ENCODE measurements at places on chromosomes 16 and 17.

- DNase-seq, result no peak
Measured at GRCh38 chr16:53913920-53914319, 210.0 kb downstream of the FTO start.

GRCh38 chr17:74960570-74961342 lies 11.8 kb downstream of the HID1 start:
- peak; percentile 77 for DNase-seq

DNA sequence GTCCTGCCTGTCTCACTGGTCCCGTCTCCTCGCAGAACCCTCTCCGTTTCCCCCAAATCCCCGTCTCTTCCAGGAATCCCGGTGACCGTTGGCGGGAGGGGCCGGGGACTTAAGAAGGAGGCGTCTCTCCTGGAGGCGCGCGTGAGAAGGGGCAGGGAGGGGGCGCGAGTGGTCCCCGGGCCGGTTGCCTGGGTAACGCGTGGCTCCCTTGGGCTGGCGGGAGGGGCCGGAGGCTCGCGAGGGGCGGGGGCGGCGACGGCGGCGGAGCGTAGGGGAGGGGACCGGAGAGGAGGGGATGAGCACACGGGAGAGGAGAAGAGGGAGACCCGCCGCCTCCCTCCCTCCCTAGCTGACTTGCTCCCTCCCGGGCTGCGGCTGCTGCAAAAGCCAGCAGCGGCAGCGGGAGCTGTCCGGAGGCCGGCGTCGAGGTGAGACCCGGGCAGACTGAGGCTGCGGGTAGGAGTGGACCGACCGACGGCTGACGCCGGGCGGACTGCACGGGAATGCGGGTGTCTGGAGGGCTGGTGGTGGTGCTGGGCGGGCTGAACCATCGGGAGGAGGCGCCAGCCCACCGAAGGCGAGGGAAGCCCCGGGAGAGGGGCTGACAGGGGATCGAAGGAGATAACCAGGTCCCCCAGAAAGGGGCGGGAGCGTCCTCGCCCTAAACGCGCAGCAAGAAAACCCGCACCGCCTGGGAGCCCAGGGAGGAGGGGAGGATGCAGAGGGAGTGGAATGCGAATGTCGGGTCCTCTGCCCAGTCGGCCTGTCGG lies at the start of gene PRRT2:
PRRT2 (plus strand) TSS at position 298 of the 770 bp plus-strand sequence. CDS start 862 bp downstream, outside the sequence.
- DNase-seq, result peak; percentile 87

- no peak for DNase-seq
Measured at GRCh38 chr17:70771804-70772386, 602.6 kb downstream of the KCNJ2 start.

- DNase-seq, result no peak
Measured at GRCh38 chr17:63596856-63597586, 3.7 kb upstream of the TACO1 start.

DNA sequence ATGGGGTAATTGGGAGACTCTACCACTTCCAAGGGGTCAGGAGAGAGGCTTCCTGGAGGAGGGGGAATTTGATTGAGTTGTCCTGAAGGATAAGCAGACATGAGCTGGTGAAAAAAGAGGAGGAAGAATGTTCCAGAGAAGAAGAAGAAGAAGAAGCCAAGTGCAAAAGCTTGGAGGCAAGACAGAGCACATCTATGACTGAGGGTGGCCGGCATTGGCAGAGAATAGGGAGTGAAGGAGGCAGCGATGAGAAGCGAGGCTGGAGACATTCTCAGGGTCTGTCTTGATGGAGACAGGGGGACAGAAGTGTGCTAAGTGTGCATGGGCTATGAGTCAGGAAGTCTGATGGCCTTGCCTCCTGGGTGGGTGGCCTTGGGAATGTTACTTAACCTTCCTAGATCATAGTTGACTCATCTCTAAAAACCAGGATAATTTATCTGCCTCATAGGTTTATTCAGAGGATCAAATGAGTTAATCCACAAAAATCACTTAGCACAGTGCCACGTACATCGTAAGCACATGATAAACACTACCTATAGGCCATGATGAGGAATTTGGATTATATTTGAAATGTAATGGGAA lies 171.7 kb downstream of the ABCC12 start:
- no peak for DNase-seq

GRCh38 chr17:58277107-58277801 lies 3.5 kb downstream of the MPO start:
- peak; percentile 8 for DNase-seq

DNA sequence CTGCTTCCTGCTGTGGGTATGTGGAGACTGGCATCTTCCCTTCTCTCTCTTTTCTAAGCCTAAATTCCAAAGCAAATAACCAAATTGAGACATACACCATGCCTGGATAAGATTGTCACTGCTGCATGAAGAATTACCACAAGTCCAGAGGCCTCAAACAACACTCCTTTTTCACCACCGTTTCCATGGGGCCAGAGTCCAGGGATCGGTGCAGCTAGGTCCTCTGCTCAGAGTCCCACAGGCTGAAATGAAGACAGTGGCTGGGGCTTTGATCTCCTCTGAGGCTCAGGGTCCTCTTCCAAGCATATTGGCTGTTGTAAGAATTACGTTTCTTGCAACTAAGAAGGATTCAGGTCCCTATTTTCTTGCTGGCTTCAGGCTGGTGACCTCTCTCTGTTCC lies 130.4 kb downstream of the SLC39A11 start:
- no peak for DNase-seq

DNA sequence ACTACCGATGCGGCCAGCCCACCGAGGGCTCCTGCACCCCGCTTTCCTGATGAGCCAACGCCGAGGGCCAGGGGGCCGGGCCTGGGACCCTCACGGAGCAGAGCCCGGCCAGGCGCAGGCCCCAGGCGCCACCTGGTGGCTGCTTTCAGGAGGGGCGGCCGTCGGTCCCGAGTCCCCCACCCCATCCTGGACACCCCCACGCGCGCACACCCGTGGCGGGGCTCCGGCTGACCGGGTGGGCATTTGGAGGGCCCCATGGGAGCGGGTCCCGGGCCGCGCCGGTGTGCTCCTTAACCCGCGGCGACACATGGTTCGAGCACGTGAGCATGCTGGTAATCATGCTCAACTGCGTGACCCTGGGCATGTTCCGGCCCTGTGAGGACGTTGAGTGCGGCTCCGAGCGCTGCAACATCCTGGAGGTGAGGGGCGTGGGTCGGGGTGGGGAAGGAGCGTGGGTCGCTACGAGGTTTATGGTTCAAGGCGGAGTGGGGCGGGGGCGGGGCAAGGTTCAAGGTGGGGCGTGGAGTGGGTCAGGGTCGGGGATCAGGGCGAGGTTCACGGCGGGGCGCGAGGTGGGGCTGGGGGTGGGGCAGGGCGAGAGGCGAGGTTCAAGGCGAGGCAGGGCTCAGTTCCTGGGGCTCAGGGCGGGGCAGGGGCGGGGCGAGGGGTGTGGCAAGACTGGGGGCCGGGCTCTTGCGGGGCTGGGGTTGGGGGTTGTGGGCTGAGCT lies 30.2 kb downstream of the TPSG1 start:
- no peak for DNase-seq

GRCh38 chr16:54927125-54928015 lies 3.3 kb upstream of the IRX5 start:
- DNase-seq, result no peak

DNA sequence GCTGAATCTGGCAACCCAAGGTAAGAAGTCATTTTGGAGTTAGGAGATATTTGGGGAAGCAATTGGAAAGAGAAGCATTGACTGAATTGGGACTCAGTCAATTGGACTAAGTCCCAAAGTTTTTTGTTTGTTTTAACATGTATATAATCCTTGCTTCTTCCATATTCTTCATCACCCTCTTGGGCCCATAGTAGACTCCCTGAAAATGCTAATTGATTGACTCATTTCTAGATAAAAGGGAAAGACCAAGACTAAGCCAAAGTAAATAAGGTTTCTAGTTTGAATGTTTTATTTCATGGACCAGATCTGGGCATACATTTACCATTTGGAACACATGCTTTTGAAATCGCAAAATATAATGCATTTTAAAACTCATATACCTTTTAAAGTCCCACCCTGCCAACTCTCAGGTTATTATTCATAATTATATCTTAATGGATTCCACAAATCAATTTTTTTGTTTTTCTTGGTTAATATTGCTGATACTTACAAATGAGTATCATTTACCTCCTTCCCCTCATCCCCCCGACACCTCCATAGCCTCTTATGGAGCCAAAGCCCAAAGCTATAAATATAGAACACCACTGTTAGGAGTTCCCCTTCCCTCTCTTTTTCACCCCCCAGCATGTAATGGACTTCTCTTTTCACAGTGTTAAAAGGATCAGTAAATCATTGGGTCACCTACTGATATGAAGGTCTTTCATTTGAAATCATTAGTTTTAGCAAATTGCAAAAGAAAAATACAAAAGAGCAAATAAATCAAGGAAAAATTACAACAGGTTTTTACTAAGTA lies 674.0 kb upstream of the SOX9 start:
- DNase-seq, result no peak
